ENCODE measurements at places on chromosomes 1 and 21.

DNA sequence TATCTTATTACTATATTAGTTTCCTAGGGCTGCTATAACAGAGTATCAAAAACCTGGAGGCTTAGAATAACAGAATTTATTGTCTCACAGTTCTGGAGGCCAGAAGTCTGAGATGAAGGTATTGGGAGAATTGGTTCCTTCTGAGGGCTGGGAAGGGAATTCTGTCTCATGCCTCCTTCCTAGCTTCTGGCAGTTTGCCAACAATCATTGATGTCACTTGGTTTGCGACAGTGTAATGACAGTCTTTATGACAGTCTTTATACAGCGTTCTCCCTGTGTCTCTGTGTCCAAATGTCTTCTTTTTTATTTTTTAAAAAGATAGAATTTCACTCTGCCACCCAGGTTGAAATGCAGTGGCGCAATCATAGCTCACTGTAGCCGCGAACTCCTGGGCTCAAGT lies 15.8 kb upstream of the CENPF start:
- DNase-seq: no peak

GRCh38 chr1:6171548-6172124 lies 8.5 kb downstream of the CHD5 start:
- DNase-seq: no peak

DNA sequence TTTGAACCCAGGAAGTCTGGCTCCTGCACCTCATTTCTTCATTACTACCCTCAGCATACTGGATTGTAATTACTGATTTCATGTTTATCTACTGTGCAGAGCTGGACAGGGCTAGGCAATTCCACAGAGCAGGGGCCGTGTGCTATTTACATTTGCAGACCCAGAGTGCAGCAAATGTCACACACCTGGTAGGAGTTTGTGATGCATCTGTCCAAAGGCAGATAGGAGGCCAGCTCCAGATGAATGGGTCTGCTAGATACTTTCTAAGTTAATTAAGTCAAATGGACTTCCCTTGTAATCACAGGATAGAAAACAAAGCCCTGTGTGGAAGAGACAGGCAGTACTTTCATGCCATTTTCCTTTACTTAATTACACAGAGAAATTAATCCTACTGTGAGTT lies 46.2 kb downstream of the PGBD5 start:
- DNase-seq: no peak

- no peak for DNase-seq
Observed at GRCh38 chr1:10538646-10539355, 64.1 kb downstream of the PEX14 start.

GRCh38 chr1:200982071-200982945 lies 41.2 kb downstream of the KIF21B start:
- no peak for DNase-seq

GRCh38 chr1:240363315-240363714 lies 248.6 kb downstream of the GREM2 start:
- no peak for DNase-seq

DNA sequence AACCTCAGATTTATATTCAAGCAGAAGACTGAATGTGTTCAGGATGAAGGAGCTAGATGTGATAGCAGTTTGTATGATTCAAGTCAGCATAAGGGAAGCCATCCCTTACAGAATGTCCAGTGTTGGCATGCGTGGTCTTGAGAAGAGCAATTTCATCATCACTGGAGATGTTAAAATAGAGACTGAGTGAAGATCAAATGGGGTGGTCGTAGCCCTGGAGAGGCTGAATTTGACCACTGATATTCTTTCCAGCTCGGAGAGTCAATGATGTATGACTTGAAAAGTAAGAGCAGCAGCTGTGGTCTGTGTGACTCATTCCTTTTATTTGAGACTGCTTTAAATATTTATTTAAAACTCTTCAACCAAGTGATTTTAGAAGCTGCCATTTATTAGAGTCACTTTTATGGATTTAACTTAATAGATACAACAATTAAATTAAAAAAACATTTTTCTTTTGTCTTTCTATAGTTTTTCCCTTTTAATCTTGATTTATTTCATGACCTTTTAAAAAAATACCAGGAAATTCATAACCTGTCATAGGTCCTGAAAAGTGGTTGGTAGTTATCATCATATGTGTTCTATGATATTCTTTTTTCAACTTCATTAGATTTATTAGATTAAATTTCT lies 15.5 kb downstream of the FMN2 start:
- DNase-seq: no peak

DNA sequence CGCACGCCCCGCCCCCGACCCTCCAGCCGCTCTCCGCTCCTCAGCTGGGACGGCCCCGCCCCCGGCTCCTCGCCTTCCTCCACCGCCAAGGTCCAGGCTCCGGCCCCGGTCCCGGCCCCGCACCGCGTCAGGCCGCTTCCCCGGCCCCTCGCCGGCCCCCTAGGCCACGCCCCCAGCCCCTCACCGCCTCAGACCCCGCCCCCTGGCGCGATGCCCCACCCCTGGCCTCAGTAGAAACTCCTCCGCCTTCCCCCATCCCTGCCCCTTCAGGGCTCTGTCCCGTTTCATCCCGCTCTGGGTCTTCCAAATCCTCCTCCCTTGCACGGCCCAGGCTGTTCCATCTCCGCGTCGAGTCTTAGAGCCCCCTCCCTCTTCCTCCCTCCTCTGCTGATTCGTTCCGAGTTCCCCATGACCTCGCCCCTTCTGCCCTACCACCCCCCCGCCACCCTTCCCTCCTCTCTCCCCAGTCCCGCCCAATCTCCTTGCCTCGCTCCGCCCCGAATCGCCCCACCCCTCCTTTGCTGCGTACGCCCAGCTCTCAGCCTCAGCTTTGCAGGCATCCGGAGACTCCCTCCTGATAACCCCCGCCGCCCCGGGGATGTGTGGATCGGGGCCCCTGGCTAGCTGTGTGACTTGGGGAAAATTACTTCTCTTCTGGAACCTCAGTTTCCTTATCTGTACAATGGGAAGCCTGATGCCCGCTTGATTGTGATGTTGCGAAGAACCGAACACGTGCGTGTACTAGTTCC lies 448 bp upstream of the ASAP3 start:
- peak; percentile 72 for DNase-seq

GRCh38 chr1:24236789-24237371 lies 49.8 kb upstream of the IFNLR1 start:
- DNase-seq: no peak

- no peak for DNase-seq
Observed at GRCh38 chr21:28742527-28742926, 250.2 kb downstream of the LTN1 start.

- no peak for DNase-seq
Observed at GRCh38 chr1:7444363-7444762, 326.7 kb upstream of the VAMP3 start.

DNA sequence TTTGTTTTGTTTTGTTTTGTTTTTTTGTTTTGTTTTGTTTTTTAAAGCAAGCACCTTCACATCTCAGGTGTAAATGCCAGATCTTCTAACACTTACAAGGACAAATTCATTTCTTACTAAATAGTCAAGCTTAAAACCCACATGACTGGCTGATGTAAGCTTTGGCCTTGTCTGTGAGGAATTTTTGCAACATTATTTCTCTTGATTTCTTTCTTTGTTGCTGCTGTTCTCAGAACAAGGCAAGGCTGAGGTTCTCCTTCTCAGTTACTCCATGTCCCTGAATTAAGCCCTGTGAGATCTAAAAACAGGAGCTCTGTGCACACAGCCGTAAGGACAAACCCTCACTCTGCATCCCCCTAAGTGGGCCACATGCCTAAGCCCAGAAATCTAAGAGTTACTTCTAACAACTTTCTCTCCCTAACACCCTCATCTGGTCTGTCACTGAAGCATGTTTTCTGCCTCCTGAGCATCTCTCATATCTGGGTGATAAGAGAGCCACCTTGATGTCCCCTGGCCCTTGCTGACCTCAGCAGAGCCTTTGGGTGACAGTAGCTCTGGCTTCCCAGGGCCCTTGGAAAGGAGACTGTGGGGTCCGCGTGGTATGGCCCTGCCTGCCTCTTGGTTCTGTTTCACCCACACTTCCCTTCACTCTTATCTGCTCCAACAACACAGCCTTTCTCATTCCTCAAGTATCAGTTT lies 81.2 kb upstream of the HOOK1 start:
- DNase-seq: no peak

GRCh38 chr1:65827346-65827745 lies 34.7 kb downstream of the PDE4B start:
- DNase-seq: no peak

- no peak for DNase-seq
Observed at GRCh38 chr1:39632682-39633417, 6.6 kb downstream of the HEYL start.

GRCh38 chr1:110002695-110003094 lies 18.1 kb downstream of the AHCYL1 start:
- no peak for DNase-seq

DNA sequence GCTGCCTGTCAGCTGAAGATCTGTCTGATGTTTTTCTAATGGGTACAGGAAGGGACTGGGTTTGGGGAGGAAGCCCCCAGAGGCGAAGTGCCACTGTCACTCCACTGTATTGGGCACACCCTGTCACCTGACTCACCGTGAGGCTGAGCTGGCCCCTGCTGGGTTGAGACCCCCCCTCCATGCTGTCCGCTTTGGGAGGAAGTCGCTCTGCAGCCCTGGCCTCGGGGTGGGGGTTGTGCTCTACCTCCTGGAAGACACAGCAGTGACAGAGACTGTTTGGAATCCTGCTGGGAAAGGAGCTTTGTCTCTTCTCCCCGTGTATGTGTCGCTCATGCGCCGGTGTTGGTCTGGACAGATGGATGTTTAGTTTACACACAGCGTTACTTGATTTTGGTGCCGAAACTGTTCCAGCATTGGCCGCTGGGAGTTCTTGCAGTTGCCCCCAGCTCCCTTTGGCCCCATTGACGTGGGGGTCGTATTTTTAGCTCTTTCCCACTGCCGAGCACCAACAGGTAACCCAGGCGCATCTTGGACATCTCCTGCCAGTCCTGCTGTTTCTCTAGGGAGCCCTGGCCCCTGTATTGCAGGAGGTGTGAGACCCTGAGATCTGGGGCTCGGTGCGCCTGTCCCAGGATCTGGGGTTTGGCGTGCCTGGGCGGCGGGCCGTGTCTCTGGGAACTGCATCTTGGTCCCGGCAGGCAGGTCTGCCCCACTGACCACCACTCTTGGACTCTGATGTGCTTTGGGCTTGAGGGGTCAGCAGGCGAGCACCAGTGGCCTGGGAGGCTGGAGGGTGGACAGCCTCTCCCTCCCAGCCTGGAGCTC lies 30.3 kb downstream of the SLX9 start:
- DNase-seq: no peak

DNA sequence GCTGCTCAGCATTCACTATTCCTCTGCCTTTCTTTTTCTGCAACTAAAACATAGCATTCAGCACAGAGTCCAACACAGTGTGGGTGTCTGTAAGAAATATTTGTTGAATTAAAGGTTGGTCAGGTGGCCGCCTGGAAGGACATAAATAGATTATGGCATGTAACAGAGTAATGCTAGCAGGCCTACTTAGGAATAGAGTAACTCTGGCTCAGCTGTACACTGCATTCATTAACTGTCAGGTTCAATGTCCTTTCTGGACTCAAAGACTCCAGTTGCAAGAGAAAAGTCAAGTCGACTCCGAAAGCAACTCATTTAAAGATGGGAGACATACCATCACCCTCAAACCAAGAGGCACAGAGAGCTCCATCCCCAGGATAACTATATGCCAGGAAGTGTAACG lies 116.0 kb downstream of the LMX1A start:
- DNase-seq: no peak

DNA sequence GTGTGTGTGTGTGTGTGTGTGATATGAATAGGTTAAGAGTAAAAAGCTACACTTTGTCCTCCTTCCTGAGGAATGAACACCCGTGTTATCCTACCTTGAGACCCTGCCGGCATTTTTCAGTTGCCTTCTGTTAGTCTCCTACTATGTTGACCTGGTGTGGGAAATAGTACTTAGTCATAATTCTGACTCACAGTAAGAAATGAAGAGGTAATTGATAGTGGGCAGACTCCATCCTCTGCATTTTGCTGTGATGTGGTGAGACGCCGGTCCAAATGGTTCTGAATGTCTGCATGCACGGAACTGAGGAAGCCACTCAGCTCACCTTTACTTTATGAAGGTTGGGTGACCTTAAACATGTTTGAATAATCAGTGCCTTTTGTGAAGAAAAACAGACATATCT lies 12.6 kb downstream of the CD101 start:
- DNase-seq: no peak

DNA sequence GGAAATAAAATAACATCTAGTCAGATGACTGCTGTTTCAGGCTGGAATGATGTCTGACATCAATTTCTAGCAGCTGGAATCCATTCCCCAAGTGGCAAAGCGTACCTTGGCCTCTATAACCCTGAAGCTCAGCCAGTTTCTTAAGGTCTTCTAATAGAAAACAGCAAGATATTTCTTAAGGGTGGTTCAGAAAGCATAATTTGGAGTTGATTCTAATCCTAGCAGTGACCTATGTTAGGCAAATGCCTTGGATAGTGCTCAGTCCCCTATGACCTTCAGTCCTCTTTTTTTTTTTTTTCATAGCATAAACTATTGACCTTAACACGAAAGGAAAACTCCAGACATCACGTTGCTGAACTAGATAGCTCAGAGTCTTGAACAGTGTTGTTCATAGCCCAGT lies 56.5 kb downstream of the LAMC2 start:
- no peak for DNase-seq

DNA sequence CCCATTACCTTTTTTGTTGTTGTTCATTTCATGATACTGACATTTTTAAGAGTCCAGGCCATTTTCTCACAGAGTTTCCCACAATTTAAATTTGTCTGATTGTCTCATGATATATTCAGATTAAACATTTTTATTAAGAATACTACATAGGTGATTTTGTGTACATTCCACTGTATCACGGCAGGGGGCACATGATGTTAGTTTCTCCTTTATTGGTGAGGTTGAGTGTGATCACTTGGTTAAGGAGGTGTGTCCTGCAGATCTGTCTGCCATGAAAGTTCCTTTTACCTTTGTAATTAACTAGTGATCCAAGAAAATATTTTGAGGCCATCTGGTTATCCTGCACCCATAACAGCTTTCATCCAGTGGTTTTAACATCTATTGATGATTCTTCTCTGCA lies 11.8 kb downstream of the RTCA start:
- DNase-seq: no peak

GRCh38 chr21:25558123-25558522 lies 49.2 kb downstream of the MRPL39 start:
- no peak for DNase-seq

- no peak for DNase-seq
Observed at GRCh38 chr1:107943694-107944093, 21.3 kb downstream of the VAV3 start.

DNA sequence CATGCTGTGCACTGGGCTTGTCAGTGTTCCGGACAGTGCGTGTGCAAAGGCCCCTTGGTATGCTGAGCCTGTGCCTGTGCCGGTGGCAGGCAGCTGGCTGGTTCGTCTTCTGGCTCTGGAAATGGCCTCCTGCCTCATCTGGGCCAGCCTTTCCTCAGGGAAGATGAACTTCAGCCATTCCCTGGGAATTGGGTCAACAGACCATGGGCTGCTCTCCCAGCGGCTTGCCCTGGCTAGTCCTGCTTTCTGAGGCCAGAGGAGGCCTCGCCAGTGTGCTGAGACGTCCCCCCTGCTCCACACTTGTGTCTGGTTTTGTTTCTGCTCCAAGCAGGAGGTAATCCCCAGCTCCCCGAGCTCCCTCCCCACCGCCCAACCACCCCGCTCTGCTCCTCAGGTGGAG lies 32.6 kb upstream of the RD3 start:
- DNase-seq: no peak

Data from stimulated activated CD8-positive, alpha-beta memory T cell treated with anti-CD3 and anti-CD28 coated beads, Interleukin-4, amount 100 ng/mL, for 1 hour (primary cell).